Left ventricle myocardium inferior (tissue), 1 donor: ENCODE measurements at places on chromosomes 7 and 10.

DNA sequence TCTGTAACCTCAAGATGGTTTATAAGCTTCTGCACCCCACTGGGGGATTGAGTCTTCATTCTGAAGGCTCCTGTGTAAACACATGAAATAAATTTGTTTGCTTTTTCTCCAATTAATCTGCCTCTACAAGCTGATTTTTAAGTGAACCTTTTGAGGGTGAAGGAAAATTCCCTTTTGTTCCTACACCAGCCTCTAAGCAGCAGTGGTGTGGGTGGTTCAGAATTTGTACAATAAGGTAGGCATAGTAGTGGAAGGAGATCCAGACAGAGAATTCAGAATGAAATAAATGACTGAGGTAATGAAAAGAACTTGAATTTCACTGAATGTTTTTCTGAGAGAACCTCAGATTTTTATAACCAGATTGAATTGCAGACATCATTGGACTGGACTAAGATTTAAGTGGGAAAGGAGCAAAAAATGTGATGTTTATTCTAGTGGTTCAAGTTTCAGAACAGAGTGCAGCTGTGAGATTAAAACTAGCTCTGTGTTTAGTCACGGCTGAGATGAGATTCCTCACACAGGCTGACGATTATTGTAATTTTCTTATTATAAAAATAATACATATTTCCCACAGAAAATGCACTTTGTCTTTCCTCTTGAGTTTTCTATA is 1162.2 kb downstream of the TYW1 start:
- no peak for DNase-seq

GRCh38 chr10:104259456-104259855 is 4.8 kb downstream of the GSTO1 start:
- DNase-seq, result no peak

DNA sequence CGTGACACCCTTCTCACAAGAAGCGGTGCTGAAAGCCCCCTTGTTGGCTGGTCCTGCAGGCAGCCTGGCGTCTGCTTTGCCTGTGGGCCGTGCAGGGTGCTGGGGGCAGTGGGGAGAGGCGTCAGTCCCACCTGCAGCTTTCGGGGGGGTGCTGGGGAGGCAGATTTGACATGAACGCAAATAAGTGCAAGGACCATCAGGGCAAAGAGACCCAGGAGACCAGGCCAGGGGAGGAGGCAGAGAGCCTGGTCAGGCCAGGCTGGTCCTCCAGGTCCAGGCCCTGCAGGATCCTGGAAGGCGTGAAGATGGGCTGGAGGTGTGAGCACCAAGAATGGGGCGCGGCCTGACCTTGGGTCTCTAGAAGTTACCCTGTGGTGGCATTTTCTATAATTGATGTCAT is 81.6 kb downstream of the MGMT start:
- DNase-seq, result no peak

DNA sequence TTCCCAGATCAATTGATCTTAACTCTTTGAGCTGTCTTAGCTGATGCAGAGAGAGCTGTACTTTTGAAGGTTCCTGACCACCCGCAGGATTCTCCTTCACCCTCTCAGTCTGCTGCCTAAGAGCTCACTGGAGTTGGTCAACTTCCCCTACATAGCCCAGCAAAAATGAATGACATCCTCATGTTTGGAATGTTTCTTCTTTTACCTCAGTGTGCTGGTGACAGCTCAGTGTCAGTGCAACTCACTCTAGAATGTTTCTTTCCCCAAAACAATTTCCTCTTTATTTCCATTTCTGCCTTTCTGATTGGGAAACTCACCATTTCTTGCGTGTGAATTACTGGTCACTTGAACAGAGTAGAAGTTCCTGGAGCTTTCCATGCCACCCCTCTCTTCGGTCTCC is 48.7 kb downstream of the LSMEM1 start:
- DNase-seq, result no peak

DNA sequence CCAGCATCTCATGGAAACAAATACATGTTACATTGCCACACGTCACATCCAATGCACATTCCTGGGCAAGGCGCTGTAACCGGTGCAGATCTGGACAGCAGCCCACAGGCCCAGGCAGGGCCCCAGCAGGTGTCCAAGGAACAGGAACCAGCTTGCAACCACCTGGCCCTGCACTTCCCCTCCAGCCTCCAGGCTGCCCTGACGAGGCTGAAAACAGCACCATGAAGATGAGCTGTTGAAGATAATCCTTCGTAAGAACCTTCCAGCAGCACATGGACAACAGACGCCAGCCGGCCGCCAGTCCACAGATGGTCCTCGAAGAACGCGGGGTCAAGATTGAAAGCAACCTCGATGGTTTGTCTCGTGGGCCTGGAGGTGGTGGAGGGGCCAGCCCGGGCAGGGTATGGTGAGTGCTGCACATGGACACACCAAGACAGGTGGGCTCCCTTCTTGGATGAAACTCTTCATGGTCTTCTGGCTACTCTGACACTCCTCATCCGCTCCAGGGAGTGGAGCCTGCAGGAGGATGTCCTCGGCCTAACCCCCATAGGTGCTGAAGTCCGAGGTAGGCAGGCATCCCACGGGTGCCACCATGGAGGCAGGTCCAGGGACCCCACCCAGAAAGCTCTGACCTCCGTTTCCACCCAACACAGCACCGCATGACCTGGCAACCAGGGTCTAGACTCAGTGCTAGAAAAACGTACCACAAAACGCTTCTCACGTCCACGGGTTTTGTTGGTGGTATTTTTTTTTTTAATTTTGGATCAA is 22.9 kb downstream of the PDGFA start:
- peak; percentile 9 for DNase-seq

DNA sequence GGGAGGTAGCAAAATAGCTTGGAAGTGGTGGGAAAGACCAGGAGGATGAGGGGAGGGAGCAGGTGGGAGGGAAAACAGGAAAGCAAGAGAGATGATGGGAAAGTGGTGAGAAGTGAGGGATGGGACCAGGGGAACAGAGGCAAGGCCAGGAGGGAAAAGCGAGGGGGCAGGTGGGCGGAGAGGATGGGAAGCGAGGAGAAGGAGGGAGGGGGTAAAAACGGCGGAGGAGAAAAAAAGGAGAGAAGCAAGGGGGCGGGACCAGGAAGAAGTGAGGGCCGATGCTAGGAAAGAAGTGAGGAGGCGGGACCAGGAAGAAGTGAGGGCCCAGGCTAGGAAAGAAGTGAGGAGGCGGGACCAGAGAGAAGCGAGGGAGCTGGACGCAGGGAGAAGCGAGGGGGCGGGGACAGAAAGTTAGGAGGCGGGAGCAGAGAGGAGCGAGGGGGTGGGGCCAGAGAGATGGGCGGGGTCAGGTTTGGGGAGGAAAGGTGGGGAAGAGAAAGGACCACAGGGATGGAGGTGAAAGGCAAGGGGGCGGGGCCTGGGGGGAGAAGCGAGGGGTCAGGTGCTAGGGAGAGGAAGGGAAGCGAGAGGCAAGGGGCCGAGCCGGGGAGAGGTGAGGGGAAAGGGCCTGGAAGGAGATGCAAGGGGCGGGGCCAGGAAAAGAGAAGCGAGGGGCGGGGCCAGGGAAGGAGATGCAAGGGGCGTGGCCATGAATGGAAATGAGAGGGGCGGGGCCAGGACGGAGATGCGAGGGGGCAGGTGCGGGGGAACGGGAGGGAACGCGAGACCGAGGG is 984 bp downstream of the SMURF1 start:
- peak; percentile 91 for DNase-seq

DNA sequence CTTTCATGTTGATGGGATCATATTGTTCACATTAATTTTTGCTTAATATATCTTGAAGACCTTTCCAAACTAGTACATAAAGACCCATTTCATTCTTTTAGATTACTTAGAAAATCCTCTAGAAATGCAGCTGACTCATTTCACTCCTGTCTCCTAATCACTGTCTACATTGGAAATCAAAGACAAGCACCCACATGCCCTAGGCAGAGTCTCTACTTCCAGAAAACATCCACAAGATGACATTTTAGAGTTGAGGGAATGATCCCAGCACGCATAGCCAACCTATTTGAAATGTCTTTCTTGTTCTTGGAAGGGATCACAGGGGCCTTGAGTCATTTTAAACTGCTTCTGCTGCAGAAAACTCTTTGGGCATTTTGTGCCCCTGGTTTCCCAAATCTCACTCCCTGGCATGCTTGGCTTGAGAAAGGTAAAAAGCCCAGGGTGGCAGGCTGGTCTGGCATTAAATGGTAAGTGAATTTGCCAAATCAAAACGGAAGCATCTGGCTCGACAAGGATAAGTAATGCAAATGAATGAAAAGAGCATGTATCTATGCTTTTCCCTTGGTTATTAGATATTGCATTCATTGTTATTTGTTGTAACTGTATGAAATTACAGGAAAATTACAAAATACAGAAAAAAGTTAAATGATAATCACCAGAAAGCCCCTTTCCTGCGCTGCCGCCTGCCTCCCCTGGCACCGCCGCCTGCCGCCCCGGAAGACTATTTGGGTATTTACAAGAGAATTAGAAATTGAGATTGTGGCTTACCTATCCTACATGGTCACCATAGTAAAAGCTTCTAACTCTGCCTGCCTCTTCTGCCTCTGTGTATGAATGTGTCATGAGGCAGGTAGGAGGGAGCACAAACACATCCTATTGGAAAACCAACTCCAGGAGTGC is 225.3 kb downstream of the PTEN start:
- no peak for DNase-seq

DNA sequence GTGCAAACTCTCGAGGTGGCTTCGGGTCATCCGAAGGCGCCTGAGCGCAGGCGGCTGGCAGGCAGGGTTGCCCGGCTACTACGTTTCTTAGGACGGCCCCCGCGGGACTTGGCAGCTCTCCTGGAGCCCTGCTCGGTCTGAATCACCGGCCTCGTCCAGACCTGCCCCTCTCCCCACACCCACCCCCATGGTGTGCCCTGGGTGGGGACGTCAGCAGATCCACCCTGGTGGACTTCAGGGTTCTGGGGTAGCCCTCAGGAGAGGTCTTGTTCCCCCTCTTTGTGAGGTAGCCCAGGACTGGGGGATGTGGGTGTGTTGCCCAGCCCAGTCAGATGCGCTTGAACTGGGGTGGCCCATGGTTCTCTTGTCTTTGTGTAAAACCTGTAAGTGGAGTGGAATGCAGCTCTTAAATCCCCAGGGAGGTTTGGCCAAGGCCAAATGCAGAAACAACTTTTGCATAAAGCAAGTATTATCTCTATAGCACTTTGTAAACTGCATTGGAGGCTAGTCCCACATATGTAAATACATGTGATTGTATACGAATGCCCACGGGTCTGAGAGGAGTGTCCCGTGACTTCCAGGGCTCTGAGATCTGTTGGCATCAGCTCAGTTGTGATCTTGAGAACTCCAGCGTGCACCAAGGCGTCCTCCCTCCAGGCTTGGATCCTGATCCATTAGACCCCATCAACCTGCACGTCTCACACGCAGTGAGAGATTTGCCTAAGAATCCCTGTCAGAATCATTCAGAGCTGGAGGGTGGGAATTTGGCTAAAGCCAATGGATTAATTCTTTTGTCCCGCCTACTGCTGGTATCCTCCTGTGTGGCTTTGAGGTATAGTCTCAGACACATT is 1.8 kb downstream of the PFKFB3 start:
- DNase-seq, result peak; percentile 53

DNA sequence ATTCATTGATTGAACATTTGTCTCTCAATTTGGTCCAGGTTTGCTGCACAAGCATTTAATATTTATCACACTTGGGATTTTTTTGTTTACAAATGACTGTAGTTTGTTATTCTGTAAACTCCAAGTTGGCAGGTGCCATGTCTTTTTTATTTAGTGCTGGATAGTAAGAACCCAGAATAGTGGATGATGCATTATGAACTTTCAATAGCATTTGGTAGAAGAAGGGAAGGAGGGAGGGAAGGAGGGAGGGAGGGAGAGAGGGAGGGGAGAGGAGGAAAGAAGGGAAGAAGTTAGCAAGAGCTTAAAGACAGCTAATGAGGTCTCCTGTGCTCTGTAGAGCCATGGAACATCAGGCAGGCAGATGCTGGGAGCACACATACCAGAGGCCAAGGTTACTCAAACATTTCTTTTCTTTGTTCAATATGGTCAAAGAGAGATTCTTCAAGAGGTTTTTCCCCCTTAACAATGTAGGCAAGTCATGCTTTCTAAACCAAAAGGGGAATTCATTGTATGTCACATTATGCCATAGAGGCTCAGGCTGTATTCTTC is 25.8 kb upstream of the PDK4 start:
- no peak for DNase-seq

GRCh38 chr7:9149499-9150082 is 716.2 kb downstream of the NXPH1 start:
- DNase-seq, result no peak

GRCh38 chr10:77602913-77603533 is 34.6 kb downstream of the KCNMA1 start:
- no peak for DNase-seq

GRCh38 chr7:74095135-74095534 is 11.5 kb downstream of the LIMK1 start:
- no peak for DNase-seq

GRCh38 chr7:101922631-101923601 is 105.5 kb downstream of the CUX1 start:
- no peak for DNase-seq

- no peak for DNase-seq
Measured at GRCh38 chr10:32962521-32962920, 4.5 kb upstream of the ITGB1 start.

DNA sequence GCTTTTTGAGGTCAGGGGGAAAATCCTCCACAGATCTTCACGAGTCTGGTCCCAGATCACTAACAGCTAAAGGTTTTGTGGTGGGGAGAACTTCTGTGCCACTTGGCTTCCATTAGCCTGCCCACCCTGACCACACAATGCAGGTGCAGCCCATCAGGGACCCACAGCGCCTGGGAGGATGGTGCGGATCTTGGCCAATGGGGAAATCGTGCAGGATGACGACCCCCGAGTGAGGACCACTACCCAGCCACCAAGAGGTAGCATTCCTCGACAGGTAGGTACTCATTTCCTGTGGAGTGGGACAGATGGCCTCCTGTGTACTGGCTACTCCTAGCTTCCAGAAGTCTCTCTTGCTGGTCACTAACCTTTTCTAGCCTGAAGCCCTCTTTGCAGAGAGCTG is 1.5 kb downstream of the FAM241B start:
- no peak for DNase-seq

- no peak for DNase-seq
Measured at GRCh38 chr10:82162549-82163195, 287.7 kb downstream of the NRG3 start.

- no peak for DNase-seq
Measured at GRCh38 chr10:1183033-1183396, 126.8 kb downstream of the WDR37 start.

- no peak for DNase-seq
Measured at GRCh38 chr7:42460933-42461332, 223.9 kb upstream of the GLI3 start.

DNA sequence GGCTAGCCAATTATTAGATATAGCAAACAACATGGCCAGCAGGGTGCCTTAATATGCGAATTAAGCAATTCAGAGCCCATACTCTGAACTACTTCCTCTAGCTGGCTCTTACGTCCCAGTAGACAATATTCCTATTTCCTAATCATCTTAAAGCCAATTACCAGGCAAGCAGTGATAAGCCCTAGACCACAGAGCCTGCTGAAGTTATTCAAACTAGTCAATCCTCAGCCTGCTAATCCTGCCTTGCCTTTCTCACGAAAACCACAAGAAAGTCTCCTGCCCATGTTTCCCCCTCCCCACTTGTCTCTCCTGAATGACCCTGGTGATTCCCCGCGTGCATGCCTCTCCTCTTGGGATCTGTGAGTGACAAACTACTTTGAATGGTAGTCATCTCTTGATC is 86.8 kb upstream of the CACNA2D1 start:
- DNase-seq, result no peak

GRCh38 chr10:91167406-91167805 is 53.1 kb upstream of the PCGF5 start:
- DNase-seq, result no peak
